ENCODE measurements at places on chromosomes 16 and 17.

GRCh38 chr17:35747540-35748017 is 5.5 kb downstream of the GAS2L2 start:
- DNase-seq = peak; percentile 80

- no peak for DNase-seq
Observed at GRCh38 chr17:67217446-67217845, 27.6 kb downstream of the HELZ start.

DNA sequence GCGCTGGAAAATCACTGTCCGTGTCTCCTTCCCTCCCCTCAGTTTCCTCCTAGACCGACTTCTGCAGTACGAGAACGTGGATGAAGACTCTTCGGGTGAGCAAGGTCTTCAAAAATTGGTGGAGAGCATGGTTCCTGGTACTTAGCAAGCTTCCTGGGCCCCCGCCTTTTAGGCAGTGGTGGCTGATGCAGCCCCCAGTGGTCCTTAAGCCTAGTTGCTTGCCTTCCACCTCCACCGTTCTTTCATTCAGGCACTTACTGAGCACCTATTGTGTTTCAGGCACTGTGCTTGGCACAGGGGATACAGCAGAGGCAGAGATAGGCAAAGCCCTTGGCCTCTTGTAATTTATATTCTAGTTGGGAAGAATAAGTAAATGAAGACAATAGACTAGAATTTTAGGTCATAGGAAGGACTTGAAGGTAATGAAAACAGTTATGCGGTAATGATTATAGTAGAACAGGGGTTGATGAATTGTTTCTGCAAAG is 767 bp downstream of the INO80E start:
- no peak for DNase-seq

- no peak for DNase-seq
Observed at GRCh38 chr17:31296142-31296541, 897 bp downstream of the OMG start.

DNA sequence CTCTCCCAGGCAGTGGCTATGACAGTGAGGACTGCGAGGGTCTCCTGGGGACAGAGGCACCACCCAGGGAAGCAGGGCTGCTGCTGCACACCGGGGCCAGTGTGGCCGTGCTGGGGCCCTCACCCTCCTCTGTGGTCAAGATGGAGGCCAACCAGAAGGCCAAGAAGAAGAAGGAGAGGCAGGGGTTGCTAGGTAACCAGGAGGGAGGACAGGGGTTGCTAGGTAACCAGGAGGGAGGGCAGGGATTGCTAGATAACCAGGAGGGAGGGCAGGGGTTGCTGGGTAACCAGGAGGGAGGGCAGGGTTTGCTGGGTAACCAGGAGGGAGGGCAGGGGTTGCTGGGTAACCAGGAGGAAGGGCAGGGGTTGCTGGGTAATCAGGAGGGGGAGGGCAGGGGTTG is 55.2 kb downstream of the ACTG1 start:
- DNase-seq = no peak

DNA sequence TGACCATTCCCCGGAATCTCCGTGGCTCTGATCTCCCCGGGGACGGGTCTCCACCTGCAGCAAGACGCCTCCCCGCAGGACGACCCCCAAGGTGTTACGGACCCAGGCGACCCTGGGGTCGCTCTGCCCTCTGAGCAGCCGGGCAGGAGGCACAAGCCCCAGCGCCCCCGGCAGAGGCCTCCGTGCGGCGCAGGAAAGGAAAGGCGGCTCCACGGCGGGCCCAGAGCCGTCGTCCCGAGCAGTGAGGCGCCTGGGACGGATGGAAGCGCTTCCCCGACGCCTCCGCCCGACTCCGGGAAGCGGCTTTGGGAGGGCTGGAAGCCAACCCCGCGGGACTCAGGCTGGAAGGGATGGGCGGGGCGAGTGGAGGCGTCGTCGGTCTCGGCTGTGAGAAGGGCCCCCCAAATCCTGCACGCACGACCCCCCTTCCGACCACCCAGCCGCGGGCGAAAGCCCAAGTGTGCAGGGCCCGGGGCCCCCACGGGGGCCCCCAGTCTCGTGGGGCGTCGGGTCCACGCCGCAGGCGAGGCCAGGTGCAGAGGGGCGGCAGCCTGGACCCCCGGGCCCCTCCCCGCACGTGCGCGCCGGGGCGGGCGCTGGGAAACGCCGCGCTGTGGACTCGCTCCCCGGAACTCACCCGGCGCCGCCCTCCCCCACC is 32.7 kb upstream of the RPH3AL start:
- DNase-seq = peak; percentile 11

DNA sequence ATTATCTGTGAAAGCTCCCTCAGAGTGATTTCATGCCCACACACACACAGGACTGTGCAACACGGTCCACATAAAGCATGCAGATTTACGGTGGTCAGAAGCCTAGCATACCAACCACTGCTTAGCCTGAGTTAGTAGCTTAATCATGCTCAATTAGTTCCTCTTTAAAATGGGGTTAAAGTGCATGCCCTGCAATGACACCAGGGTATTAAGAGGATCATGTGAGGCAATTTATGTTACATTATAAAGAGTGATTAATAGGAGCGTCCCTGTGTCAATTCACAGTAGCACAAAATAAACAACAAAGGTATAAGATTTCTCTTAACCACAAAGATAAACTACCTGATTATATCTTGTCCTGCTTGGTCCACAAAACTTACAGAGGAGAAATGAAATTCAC is 39.8 kb downstream of the C17orf67 start:
- no peak for DNase-seq

DNA sequence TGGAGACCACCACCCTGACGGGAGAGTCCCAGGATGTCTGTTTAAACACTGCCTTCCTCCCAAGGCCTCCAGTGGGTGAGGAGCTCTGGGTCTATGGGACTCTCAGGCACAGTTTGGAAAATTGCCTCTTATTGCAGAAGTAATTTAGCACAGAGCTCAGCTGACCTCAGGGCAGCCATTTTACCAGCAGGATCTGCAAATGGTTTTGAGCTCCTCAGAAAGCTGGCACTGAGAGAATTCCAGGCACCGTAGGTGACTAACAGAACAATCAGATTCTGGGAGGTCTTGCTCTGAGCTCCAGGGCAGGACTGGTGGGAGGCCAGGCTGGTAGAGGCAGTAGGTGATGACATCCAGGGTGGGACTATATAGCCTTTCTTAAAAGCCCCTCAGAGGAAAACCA is 17.3 kb upstream of the C16orf74 start:
- no peak for DNase-seq

GRCh38 chr17:68602289-68602688 is 1.1 kb upstream of the FAM20A start:
- DNase-seq = no peak

- no peak for DNase-seq
Observed at GRCh38 chr16:58205276-58206036, 7.5 kb upstream of the CSNK2A2 start.

DNA sequence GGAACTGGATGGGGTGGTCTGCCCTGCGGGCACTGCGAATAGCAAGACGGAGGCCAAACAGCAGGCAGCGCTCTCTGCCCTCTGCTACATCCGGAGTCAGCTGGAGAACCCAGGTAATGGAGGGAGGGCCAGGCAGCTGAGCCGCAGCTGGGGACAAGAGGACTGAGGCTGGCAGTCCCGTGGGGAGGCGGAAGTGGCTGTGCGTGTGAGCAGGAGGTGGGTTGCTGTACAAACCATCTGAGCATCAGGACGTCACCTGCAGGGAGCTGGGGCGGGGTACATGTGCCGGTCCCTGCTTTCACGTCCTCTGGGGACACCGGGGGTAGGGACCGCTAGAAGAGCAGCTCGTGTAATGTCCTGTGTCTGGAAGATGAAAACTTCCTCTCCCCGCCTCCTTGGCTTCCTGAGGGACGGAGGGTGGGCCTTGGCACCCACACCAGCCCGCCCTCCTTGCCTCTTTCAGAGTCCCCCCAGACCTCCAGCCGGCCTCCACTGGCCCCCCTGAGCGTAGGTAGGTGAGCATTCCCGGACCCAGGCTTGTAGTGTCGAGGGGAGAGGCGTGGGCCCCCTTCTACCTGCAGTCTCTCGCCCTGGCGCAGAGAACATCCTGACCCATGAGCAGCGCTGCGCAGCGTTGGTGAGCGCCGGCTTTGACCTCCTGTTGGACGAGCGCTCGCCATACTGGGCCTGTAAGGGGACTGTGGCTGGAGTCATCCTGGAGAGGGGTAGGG is 3.7 kb downstream of the ADAD2 start:
- DNase-seq = peak; percentile 13

DNA sequence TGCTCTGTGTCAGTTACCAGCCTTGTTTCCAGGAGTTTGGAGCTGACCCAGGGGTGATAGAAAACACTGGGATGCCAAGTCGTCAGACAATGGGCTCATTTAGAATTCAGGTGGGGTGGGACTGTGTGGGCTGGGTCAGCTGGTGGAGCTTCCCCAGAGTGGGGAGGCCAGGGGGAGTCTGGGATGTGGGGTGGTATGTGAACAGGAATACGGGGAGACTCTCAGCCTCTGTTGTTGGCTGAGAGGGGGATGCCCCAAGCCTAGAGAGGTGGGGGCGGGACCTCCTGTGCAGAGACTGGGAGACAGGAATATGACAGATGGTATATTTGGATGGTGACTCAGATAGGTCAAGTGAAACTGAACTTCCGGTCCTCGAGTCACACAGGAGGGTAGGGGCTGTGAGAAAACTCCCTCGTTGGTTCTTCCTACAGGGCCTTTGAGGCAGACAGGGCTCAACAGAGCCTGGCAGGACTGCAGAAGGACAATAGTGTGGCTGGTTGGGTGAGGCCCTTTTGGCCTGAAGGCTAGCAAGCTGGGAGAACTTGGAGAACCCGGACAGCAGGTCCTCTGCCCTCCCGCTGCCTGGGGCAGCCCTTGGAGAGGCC is 23.7 kb downstream of the CDH1 start:
- peak; percentile 62 for DNase-seq

DNA sequence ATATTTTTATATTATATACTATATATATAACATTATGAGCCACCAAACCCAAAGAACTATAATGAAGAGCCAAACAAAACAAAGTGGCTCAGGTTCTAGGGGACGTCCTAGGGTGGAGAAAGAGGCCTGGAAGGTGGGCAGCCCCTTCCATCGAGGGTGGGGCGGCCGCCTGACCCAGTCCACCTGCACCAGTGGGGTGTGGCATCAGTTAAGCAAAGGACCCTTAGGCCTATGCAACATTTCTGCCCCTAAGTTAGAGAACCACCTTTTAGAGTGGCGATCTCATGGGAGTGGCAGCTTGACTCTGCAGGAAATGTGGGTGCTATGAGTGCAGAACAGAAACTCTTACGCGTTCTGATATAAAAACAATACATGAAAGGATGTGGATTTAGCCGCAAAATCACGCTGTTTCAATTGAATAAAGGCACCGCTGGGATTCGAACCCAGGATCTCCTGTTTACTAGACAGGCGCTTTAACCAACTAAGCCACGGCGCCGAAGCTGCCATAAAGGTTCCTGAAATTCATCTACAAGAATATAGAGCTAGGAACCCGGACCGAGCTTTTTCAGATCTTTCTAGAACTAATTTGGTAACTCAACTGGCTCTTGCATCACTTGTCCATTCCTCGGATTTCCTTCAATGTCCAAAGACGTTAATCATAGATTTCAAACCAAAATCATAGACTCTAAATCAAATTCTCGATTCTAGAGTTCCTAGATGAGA is 15.6 kb upstream of the AURKB start:
- DNase-seq = peak; percentile 73

GRCh38 chr16:78437352-78437968 is 338.0 kb downstream of the WWOX start:
- DNase-seq = peak; percentile 37

DNA sequence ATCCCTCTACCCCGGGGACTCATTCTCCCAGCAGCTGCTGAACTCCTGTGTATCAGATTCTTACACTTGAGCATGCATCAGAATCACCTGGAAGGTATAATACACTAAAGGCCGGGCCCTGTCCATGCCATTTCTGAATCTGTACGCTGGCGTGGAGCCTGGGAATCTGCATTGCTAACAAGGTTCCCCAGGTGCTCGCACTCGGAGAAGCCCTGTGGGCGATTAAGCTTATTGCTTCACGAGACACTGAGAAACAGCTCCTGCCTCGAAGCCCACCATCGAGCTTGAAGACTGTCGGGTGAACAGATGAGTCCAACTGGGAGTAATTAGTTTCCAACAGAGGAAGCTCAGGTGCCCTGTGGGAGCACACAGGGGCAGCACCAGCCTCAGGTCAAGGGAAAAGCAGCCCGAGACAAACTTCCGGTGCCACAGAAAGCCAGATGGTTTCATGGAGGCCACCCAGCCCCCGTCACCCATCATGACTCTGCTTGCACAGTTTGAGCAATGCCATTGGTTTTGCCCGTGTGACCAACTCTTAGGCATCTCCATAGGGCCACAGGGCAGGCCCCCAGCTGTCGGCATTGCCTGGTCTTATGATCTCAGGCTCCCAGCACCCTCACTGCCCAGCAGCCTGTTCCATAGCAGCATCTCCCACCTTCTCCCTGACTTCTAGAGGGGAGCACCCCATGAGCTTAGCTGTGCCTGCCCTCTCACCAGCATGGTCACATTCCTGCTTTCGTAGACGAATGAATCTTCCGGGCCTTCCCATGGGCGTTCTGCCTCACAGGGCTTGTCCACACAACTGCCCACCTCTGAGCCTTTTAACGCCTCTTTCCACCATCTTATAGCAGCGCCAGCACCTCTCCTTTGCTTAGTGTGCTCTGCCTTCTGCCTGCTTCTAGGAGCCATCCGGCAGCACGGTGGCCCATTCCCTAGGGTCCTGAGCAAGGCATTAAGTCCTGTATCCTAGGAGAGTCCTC is 10.9 kb downstream of the CTRB2 start:
- no peak for DNase-seq

GRCh38 chr17:35998756-35999155 is 2.6 kb downstream of the CCL15 start:
- DNase-seq = no peak

DNA sequence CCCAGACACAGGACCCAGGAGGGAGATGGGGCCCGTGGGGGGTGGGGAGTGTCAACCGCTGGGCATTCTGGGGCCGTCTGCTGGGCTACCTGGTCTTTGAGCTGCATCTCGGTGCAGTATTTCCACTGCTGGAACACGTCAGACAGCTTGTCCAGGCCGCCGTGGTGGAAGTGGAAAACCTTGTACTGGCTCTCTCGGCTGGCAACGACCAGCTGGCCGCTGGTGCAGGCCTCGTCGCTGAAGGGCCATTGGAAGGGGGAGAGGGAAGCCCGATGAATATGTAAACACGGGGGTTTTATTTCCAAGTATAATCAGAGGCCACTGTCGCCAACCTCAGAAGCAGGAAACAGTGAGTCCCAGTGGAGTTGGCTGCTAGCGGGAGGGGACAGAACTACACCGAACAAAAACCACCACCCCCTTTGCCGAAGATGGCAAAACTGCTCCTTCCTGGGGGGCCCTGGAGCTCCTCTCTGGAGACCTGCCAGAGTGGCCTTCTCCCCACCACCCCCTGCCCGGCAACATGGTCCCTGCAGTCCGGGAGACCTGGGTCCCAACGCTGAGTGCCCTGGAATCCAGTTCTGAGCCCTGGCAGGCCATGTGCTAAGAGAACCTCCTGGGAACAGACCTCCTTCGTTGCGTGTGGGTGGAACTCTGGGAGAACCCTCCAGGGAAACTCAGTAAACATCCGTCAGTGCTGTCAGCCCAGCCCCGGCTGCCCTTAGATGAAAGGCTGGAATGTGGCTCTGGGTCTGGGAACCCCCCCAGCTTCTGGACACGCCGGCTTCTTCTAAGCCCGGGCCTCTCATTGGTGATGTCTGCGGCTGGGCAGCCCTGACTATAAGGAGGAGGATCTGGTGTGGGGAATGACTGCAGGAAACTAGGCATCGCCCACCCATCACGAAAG is 84.1 kb downstream of the TBC1D16 start:
- DNase-seq = no peak

- no peak for DNase-seq
Observed at GRCh38 chr16:81483064-81483969, 38.7 kb downstream of the CMIP start.

Data from activated naive CD4-positive, alpha-beta T cell treated with Interleukin-2 at 50 U/mL for 16 hours (primary cell).